ENCODE measurements at places on chromosomes 6 and 20.

DNA sequence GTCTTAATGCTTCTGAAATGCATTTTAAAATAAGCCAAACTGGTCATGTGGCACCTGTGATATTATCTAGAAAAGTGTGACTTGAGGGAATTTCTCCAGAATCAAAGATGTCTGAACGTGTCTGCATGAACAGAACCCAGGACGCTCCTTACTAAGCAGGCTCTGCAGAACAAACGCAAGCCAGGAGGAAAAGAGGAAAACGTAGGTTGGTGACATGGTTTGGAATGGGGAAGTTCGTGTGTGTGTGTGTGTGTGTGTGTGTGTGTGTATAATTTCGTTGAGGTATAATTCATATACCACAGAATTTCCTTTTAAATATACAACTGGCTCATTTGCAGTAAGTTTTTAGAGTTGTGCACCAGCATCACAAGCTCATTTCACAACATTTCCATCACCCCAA is 200.5 kb upstream of the FOXQ1 start:
- DNase-seq: no peak

GRCh38 chr6:88165844-88166492 is at the start of gene CNR1:
Gene CNR1 (minus strand): TSS chr6:88166347. CDS start chr6:88145274, 21,073 bp downstream.
- no peak for DNase-seq

GRCh38 chr6:46452312-46452917 is 38.8 kb downstream of the RCAN2 start:
- DNase-seq: no peak

DNA sequence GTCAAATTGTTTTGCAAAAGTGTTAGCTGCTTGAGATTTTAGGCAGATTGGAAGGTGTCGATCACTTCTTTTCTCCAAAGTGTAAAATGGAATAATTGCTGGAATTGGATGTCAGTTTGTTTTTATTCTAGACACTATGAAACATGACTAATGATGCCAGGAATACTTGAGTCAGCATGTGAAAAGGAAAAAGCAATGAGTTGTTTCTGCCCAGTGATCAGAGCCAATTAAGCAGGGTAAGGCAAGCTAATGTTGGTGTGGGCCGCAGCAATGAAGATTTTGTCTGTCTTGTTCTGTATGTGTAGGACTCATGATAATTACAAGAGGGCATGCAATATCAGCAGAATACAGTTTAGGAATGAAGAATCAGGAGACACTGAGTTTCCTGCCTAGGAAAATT is 110.3 kb downstream of the CARMIL1 start:
- no peak for DNase-seq

GRCh38 chr6:114315831-114316595 is 26.8 kb downstream of the HS3ST5 start:
- no peak for DNase-seq

GRCh38 chr20:19438488-19438887 is 226.0 kb downstream of the SLC24A3 start:
- DNase-seq: no peak

GRCh38 chr6:25547797-25548196 is 104.2 kb upstream of the SCGN start:
- DNase-seq: no peak

GRCh38 chr6:41519745-41520699 is 26.2 kb upstream of the FOXP4 start:
- DNase-seq: no peak

- no peak for DNase-seq
These were observed 14.8 kb upstream of the TGM2 start for GRCh38 chr20:38179846-38180245.

DNA sequence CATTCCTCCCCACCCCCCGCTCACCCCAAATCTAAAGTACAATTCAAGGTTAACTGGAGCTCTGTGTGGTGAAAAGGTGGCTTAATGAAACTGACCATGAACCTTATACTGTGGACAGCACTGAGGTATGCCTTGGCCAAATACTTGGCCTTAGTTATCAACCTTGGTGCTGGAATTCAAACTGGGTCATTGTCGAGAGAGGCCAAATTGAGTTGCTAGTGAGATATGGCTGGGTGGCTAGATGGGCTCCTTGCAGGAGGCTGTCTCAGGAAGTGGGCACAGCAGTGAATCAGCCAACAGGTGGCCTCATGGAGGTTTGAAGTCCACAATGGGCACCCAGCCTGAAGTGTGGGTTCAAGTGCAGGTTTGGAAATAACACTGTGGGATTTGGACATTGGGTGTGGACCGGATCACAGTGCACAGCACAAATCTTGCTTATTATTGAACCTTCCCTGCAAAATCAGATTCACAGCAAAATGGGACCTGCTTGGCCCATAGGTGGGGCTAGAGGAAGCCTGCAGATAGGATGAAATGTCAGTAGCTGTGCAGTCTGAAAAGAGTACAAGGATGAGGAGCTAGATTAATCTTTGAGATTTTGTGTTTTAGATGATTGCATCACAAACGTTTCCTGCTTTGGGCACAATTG is 5.6 kb upstream of the BTBD3 start:
- DNase-seq: no peak

GRCh38 chr20:18006684-18007083 is 37.9 kb downstream of the MGME1 start:
- no peak for DNase-seq

DNA sequence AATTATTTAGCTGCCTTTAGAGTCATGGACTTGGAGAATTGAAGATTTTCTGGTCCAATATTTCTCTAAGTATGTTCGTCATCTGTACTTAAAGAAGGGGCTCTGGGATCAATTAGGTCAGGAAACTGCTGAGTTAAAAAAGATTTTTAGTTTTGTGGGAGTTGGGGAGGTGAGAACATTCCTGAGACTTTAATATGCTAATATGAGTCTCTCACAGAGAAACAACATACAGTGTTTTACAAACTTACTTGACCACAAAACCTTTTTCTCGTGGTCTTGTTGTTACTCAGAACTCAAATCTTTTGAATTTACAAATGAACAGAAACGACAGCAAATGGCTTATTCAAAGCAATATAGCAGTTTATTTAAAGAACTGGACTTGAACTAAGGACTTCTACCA is 67.9 kb downstream of the LIN28B start:
- no peak for DNase-seq

DNA sequence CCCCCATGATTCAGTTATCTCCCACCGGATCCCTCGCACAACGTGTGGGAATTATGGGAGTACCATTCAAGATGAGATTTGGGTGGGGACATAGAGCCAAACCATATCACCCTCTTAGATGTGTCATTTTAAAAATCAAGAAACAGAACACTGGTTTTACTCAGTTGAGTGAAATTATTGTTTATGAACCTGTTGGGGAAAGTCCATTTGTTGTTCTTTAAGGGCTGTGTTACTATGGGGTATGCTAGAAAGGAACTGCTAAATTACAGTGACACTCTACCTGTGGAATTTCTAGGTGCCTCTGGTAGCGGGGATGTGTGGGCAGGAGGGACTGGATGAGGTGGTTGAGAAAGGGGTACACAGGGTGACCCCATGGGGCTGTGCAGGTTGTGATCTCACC is 28.9 kb downstream of the STX11 start:
- DNase-seq: no peak

GRCh38 chr6:29916741-29917140 is 25.6 kb upstream of the HLA-A start:
- no peak for DNase-seq

DNA sequence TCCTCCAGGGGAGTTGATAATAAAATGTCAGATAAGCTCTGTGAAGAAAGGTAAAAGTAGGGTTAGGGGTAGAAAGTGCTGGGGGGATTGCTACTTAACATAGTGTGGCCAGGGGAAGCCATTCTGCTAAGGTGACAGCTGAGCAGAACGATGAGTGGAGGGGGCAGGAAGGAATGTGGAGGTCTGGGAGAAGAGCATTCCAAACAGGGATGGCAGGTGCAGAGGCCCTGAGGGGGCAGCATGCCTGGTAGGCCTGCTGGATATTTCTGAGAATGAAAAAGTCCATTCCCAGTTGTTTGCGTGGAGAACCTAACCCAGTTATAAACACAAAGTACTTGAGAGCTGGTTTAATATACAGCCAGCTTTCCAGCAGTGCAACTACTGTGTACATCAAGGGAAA is 9.3 kb downstream of the GFRA4 start:
- DNase-seq: no peak

DNA sequence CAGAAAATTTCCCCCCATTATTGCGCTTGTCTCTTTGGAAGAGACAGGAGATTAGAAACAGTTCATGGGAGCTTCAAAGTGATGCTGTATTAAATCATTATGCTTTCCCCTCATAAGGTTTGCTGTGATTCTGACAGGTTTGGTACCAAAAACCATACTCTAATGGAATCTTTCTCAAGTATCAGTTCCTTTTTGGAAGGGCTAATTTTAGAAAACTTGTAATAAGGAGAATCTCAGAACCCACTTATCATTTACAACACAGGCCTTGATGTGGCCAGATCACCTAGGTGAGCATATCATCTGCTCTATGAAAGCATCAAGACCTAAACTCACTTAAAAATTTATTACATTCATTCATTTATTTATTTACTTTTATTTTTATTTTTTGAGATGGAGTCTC is 51.2 kb downstream of the TP53INP2 start:
- no peak for DNase-seq

- DNase-seq: no peak
These were observed 672.2 kb downstream of the EPM2A start for GRCh38 chr6:145063091-145063490.

- no peak for DNase-seq
These were observed 12.2 kb upstream of the PRND start for GRCh38 chr20:4709261-4710105.

DNA sequence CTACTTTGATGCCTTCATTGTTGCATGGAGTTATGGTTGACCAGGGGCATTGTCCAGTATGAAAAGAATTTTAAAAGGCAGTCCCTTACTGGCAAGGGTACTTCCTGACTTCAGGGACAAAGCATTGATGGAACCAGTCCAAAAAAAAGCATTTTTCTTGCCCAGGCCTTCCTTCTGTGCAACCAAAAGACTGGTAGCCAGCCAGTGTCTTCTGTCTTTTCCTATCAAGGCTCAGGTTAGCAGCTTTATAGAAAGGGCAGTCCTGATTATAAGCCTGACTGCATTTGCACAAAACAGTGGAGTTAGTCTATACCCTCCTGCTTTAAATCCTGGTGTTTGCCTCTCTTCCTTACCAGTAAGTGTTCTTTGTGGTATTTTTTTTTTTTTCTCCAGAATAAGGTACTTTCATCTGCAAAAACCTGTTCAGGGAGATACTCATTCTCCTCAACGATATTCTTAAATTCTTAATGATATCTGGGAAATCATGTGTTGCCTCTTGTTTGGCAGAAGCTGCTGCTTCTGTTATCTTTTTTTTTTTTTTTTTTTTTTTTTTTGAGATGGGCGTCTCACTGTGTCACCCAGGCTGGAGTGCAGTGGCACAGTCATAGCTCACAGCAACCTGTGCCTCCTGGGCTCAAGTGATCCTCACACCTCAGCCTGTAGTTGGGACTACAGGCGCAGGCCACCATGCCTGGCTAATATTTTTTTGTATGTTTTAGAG is 33.9 kb downstream of the SCAF8 start:
- no peak for DNase-seq

DNA sequence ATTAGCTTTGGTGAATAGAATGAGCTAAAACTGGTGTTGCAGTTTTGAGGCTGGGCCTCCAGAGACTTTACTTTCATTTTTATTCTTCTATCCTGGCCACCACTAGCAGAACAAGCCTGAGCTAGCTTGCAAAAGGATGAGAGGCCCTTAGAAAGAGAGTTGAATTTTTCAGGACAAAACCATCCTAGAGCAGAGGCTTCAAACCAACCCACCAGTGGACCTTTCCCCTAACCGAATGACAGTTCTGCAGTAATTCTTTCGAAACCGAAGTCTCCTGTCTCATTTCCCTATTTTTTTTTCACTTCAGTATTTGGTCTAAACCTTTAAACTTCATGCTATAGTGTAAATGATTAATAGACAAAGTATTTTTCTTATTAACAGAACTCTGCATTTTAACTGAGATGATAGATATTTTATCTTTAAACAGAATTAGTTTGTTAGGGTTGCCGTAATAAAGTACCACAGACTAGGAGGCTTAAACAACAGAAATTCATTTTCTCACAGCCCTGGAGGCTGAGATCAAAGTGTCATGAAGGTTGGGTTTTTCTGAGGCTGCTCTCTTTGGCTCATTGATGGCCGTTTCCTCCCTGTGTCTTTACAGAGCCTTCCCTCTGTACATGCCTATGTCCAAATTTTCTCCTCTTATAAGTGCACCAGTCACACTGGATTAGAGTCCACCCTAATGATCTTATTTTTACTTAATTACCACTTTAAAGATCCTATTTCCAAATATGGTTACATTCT is 80.6 kb upstream of the PAK5 start:
- DNase-seq: no peak

DNA sequence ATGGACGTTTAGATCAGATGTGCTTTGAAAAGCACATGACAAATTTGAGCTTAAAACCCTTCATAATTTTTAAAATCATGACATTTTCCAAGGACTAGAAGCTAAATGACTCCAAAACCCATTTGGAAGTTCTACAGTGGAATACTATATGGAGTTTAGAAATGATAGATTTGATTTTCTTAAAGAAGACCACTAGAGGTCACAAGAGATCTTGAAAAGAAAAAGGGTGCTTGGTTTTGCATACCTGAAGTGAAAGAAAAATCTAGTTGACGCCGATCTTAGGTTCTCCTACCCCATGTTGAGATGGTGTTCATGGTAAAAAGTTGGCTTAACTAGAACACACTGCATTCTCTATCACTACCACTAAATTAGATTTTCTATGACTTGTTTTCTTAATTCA is 31.5 kb downstream of the CFAP61 start:
- no peak for DNase-seq

DNA sequence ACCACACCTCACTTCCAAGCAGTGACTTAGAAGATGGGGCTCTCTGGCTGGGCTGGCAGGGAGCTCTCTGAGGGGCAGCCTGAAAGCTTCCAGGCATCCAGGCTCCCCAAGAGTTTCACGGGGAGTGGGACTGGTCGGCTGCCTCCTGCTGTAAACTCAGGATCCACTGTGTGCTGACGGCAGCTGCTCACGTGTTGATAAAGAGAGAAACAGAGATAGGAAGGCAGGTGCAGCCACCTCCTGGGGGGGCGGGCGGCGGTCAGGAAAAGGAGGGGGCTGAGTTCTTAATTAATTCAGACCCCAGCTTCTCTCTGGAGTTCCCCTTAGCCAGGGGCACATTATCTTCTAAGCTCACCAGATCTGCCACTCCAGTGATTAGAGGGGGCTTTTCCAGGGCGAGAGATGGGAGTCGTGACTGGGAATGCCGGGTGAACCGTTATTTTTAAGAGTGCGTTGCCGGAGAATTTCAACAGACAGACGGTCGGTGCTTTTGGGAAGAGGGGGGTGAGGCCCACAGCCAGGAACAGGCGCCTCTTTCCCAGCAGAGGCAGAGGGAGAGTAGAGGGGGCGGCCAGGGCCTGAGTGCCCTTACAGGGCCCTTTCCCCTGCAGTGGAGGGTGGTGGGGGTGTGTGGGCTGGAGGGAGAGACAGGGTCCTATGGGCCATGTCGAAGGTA is 70.9 kb downstream of the CD40 start:
- DNase-seq: no peak

DNA sequence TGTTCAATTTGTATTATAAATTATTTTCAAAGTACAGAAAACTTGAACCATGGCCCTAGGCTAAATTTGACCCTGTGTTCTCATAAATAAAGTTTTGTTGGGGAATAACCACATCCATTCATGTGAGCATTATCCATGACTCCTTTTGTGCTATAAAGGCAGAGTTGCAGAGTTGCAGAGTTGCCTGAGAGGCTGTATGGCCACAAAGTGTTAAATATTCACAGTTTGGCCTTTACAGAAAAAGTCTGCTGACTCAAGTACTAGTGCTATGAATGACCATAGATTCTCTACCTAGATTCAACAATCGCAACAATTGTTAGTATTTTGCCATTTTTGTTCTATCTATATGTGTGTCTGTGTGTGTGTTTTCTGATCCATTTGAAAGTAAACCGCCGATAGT is 46.2 kb upstream of the BEND3 start:
- DNase-seq: no peak
